AG08396 (cell line): ENCODE measurements at places on chromosomes 1 and 21.

DNA sequence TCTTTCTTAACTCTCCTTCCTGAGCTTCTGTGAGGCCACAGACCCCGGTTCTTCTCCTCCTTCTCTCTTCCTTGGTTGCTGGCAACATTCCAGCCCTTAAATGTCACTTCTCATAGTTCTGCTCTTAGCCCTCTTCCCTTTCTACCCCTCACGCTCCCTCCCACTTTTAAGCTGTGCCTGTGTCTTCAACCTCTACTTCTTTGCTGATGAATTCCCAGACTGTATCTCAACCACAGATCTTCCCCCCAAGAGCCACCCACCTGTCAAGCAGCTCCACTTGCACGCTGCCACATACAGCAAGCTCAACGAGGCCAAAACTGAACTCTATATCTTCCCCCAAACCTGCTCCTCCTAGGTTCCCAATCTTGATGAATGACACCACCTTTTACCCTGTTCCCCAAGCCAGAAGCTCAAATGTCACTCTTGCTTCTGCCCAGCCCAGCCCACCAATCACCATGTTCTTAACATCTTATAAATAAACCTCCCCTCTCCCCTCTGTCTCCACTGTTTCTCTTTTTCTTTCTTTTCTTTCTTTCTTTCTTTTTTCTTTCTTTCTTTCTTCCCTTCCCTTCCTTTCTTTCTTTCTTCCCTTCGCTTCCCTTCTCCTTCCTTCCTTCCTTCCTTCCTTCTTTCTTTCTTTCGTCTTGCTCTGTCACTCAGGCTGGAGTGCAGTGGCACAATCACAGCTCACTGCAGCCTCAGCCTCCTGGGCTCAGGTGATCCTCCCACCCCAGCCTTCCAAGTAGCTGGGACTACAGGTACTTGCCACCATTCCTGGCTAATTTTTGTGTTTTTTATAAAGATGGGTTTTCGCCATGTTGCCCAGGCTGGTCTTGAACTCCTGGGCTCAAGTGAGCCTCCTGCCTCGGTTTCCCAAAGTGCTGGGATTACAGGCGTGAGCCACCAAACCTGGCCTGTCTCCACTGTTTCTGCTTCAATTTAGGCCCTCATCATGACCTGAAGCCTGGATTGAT, 19.8 kb upstream of the PTP4A2 start:
- DNase-seq, result no peak

- DNase-seq, result no peak
Measured at GRCh38 chr1:188058801-188059200, 1230.1 kb downstream of the PLA2G4A start.

DNA sequence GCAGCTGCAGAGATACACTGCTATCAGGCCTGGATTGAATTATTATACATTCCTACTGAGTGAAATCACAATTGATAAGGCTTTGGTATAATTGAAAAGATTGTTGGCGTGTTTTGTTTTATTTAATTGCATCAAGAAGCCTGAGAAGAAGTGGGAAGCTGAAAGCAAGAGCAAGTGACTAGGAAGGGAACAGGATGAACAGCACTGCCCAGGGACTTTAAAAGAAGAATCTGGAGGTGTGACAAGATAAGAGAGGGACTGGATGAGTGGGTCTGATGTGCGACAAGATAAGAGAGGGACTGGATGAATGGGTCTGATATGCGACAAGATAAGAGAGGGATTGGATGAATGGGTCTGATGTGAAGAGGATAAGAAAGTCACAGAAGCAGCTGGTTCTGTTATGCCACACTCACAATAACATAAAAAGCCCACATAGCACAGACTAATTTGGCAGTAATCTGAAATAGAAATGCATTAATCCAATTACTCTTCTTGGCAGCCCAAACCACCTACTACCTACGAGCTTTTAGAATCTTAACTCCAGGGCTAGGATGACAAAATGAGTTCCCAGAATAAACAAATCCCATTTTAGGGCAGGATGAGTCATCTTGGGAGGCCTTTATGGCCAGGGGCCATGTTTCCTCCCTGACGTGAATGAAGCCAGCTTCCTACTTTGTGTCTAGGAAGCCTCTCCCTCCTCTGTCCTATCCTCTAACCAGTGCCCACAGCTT, 129.7 kb downstream of the DUSP10 start:
- DNase-seq, result peak; percentile 76

DNA sequence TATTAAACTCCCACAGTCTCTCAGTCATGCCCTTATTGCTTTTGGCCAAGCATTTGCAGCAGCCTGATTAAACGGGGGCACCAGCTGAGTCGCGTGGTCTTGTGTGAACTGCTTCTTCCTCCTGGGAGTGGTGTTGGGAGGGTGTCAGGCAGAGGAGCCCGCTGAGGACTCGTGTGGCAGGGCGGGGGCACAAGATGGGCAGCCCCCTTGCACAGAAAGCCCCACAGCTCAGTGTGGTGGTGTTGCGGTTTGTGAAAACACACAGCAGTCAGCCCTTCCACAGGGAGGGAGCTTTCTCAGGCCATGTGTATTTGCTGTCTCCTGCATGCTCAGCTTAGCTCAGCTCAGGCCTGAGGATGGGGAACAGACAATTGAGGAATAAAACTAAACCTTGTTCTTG, 22.4 kb downstream of the PEX14 start:
- DNase-seq, result no peak

- no peak for DNase-seq
Measured at GRCh38 chr21:41651406-41651805, 115.4 kb downstream of the RIPK4 start.

DNA sequence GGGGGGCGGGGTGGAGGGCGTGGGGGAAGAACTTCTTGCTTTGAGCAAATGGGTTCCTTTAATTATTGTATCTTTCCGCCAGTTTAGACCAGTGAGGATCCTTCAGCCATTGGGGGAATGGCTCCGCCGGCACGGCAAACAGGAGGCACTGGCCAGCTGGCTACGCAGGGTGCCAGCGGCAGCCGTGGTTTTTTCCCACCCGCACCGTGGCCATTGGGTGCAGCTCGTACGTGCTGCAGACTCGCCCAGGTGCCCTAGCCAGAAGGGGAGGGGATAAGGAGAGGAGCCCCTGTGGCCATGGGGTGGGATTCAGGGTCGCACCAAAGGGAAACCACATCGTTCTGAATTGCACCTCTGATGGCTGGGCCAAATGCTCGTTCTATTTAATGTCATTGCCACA, 65.6 kb downstream of the RGSL1 start:
- no peak for DNase-seq

- no peak for DNase-seq
Measured at GRCh38 chr21:39108291-39109162, 74.7 kb downstream of the PSMG1 start.

DNA sequence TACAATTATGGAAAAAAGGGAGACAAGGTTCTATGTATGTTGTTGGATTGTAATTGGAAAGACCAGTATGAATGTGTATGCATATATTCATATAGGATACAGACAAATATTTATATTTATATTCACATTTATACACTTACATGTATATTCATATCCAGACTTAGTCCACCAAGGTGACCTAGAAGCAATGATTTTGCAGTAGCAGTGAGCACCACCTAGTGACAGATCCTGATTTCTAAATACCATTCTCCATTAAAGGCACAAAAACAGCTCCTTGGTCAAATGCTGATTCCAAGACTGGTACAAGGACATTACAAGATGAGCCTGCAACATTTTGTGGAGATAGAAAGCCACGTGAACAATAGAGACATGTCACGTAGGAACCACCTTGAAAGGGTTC, 153.4 kb downstream of the SDCCAG8 start:
- DNase-seq, result no peak

- no peak for DNase-seq
Measured at GRCh38 chr1:115495625-115496024, 146.1 kb upstream of the VANGL1 start.

DNA sequence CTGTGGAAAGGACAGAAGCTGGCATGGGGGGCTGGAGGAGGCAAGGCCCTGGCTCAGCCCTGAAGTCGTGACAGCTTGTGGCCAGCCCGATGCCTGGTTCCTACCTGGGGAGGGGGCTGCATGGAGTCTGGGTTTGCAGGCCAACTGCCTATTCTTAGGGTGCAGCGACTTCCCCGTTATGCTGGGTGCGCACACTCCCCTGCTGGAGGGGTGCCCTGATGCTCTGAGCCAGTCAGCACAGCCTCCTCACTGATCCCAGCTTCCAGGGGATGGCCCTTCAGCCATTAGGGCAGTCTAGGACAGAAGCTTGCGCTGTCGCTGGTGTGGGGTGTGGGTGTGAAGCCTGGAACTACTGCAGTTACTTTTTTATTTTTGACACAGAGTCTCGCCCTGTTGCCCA, 30.0 kb upstream of the SLC19A1 start:
- DNase-seq, result no peak

- no peak for DNase-seq
Measured at GRCh38 chr1:234413990-234414389, 40.7 kb downstream of the COA6 start.

- DNase-seq, result no peak
Measured at GRCh38 chr1:71285529-71285928, 204.7 kb upstream of the ZRANB2 start.

DNA sequence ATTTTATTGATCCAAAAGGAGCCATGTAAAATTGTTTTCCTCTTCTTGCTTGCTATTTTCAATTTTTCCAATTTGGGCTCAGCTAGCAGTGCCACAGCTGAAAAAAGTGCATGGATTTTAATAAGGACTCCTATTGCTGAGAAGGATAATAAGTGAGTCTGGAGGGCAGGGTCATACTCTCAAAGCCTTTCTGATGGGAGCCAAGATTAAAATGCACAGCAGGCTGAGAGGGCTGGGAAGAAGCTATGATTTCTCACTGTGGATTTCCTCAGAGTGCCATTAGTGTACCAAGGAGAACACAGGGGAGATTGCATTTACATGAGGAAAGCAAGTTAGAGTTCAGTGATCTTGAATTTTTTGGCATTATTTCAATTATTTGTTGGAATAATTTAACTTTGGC, 261.3 kb downstream of the ST6GALNAC3 start:
- no peak for DNase-seq

GRCh38 chr1:61533546-61533945, 191.4 kb downstream of the TM2D1 start:
- DNase-seq, result no peak

GRCh38 chr1:154847891-154848290, 22.2 kb downstream of the KCNN3 start:
- no peak for DNase-seq

DNA sequence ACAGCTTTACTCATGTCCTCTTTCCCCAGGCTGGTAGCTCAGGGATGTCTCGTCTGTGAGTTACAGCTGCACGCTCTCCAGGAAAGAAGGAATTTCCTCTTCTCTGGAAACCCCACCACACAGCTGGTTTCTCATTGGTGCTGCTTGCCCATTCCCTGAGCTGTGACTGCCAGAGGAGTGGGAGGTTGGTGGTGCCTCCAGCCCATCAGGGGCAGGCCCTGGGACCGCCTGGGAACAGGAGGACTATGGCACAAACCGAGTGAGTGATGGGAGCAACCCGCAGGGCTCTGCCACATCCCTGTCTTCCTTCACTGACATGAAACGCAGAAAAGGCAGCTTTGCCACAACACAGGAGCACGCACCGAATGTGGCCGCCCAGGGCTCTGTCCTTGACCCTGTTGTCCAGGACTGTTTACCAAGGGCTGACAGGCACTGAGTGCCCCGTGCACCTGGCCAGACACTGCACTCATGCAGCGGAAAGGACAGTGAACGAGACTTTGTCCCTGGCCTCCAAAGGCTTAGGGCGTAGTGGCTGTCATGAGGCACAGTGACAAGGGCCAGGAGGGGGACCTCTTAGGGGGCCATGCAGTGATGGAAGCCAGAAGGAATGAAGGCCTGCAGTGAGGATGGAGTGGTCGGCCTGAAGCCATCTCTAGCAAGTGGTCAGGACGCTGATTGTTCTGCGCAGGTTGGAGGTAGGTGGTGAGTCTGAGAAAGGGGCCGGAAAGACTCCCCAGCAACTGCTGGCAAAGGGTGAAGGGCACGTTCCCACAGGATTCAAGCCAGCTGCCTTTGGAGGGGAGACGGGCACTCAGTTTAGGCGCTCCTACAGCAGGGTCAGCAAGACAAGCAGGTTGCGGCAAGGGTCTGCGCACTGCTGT, 1.7 kb upstream of the CCNL2 start:
- no peak for DNase-seq

DNA sequence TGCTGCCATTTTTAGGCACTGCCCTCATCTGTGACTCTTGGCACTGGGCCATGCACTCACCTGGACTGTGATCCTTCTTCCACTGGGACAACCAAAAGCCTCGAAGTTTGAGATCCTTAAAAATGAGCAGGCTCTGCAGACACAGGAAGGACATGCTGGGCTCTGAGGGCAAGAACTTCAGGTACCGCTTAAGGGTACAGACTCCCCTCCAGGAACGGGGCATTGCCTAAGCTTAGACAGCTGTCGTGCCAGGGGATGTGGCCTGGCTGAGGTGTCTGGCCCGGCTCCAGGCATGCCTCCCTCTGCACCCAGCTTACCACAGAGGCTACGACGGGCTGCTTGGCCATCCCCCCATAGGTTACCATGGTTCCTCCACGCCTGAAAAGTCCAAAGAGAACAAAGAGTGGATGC, 14.2 kb upstream of the SRSF4 start:
- DNase-seq, result no peak

DNA sequence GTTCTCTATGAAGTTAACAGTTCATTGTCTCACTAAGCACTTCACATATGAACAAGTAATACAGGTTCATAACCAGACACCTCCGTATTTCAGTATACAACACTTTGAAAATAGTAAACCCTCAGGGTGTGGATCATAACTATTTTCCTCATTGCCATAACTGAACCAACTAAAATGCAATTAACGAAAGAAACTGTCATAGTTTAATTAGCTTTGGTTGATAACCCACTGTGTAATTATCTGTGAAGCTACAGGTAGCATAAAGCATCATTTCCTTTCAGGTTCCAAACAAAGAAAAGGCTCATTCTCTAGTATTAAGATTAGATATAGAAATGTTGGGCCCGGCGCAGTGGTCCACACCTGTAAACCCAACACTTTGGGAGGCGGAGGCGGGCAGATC, 58.5 kb downstream of the EIF4G3 start:
- DNase-seq, result no peak

GRCh38 chr1:113133759-113134158, 60.8 kb downstream of the LRIG2 start:
- DNase-seq, result no peak

- no peak for DNase-seq
Measured at GRCh38 chr1:158830904-158831507, at the start of gene MNDA. Gene MNDA (plus strand): TSS chr1:158831351. CDS start chr1:158842154, 10,803 bp downstream.

GRCh38 chr1:38133756-38134155, 87.2 kb upstream of the POU3F1 start:
- no peak for DNase-seq

GRCh38 chr21:35915030-35915429, 145.3 kb downstream of the SETD4 start:
- DNase-seq, result no peak

DNA sequence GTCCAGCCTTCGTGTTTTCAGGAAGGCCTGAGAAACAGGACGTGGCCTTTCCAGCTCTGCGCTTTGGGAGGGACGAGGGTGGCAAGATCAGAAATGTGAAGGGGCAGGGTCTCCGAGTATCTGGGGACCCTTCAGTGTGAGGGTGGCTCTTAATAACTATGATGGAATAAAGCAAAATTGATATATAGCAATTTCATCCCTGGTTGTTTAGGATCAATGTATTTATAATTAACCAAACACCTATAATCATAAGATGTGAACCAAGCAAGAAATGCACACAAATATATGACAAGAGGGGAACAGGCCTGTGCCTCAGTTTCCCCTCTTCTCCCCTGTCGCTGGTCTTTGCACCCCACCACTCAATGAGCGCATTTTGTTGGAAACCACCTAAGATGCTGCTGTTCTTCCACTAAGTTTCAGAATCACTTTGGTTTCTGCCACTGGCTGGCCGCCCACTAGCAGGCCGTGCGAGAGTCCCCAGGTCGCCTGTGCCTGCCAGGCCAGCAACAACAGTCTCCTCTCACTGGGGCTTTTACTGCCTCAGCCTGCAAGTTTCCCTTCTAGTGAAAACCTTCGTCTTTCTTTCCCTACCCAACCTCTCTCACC, 36.6 kb downstream of the UBASH3A start:
- DNase-seq, result no peak
